Renal pelvis (tissue), 12 donors: ENCODE measurements at places on chromosomes 2 and 18.

GRCh38 chr18:55550471-55550870 is 37.5 kb downstream of the TCF4 start:
- no peak for DNase-seq

GRCh38 chr2:148939271-148939670 is 64.2 kb downstream of the KIF5C start:
- no peak for DNase-seq

- peak; percentile 56 for DNase-seq
Observed at GRCh38 chr2:200703127-200703925, 108.4 kb upstream of the BZW1 start.

- no peak for DNase-seq
Observed at GRCh38 chr2:141579071-141579470, 551.7 kb downstream of the LRP1B start.

- no peak for DNase-seq
Observed at GRCh38 chr18:77263466-77263763, 13.8 kb downstream of the GALR1 start.

GRCh38 chr2:103464831-103465230 is 703.0 kb downstream of the TMEM182 start:
- DNase-seq = no peak

DNA sequence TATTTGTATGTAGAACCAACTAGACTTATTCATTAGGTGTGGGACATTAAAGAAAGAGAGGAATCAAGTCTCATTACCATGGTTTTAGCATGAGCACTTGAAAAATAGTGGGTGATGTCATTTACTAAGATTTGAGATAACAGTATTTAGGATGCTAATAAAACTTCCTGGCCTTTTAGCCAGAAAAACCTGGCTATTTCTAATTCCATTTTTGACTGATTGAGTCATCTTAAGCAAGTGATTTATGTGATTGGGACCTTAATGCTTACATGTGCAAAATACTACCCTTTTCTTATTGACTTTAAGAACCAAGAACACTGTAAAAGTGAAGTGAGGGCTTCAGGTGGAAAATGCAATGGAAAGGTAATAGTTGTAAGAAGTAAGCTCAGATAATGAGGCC is 196.8 kb upstream of the SESTD1 start:
- DNase-seq = no peak

GRCh38 chr2:20471902-20472559 is 25.2 kb downstream of the RHOB start:
- DNase-seq = no peak

DNA sequence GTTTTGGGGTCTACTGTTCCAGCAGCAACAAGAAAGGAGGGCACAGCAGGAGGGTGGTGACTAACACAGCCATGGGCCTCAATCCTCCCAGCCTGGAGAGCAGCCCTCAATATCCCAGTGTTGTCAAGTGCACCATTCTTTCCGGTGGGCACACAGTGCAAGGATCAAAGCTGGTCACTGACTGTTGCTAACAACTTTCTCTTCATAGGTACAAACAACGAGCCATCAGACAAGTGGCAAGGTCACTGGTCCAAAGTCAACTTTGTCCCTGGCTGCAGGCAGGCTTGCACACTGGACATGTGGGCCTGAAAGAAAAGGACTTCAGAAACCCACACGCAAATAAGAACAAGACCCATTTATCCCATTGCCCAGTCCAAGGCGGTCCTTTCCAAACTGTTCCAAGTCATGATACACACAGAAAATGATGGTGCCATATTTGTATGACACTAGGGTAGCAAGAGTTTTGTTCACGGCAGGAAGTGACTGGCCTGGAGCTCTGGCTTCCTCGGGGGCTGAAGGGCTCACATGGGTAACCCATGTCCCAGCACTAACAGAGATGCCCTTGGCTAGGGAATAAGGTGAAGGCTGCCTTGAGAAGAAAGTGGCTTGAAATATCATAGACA is 57.0 kb downstream of the KCTD1 start:
- no peak for DNase-seq

GRCh38 chr18:63979409-63979920 is 9.6 kb downstream of the SERPINB8 start:
- DNase-seq = peak; percentile 75

GRCh38 chr2:50398766-50399056 is 633.2 kb downstream of the NRXN1 start:
- no peak for DNase-seq

GRCh38 chr18:63700501-63700900 is 2.3 kb upstream of the SERPINB11 start:
- DNase-seq = no peak

GRCh38 chr2:28359222-28360057 is 33.2 kb upstream of the FOSL2 start:
- DNase-seq = no peak

DNA sequence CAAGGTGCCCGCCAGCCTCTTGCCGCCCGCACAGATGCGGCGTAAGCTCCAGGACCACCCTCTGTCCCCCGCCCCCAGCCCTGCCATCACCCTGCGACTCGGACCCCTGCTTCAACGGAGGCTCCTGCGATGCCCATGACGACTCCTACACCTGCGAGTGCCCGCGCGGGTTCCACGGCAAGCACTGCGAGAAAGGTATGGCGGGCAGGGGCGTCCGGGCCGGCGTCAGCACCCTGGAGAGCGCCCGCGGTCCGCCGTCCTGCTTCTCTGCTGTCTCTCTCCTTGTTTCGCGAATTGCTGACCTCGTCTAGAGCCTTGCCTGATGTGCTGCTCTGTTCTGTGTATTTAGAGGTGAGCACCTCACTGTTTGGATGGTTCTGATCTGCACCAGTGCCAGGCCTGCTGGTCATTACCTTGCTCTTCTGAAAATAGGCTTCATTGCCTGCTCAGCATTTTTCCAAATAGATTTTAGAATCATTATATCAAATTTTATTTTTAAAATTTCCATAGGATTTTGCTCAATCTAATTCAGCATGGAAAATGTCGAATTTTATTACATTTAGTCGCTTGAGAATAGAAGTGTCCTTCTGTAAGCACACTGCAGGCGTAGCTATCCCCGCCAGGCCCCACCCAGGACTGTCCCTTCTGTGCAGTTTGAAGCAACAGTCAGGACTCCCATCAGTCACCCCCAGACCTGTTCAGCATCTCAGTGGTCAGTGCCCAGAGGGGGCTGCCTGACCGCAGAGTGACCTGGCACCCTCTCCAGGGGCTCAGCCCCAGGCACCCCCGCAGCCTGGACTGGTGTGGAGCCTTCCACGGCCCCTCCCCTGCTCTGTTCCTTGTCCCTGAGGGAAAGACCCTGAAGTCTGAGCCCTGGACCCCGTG is 51.6 kb downstream of the SNED1 start:
- peak; percentile 45 for DNase-seq

GRCh38 chr18:11888726-11889125 is 19.4 kb downstream of the MPPE1 start:
- no peak for DNase-seq

DNA sequence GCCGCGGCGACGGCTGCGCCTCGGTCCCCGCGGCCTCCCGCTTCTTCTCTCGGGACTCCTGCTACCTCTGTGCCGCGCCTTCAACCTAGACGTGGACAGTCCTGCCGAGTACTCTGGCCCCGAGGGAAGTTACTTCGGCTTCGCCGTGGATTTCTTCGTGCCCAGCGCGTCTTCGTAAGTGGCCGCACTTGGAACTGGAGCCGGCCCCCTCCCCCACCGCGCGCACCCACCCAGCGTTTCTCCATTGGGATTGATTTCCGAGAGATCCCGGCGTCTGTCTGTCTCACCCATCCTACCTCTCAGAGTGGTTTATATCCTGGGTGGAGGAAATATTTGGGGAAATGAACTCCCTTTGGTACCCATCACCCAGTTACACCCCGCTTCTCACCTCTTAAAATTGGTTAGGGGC is 498 bp downstream of the ITGAV start:
- DNase-seq = peak; percentile 42

DNA sequence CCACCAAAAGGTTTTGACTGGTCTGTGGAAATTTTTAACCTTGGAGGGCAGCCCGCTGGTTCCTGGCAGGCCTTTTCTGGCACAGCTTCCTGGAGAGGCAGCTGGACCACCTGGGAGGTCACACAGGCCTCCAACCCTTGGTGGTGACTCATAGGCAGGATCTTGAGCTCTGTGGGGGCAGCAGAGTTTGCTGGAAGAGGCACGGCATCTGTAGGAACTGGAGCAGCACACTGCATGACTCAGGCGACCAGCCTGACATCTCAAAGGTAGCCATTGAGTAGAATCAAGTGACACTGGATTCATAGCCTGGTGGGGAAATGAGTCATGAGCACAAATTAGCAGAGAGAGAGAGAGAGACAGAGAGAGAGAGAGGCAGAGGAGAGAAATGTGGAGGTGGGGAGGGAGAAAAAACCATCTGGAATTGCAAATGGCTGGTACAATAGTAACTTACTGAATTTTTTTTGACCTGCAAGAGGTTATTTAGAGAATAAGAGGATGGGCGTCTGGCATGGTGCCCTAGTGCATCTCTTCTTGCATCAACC is 57.4 kb downstream of the TRPM8 start:
- DNase-seq = no peak

DNA sequence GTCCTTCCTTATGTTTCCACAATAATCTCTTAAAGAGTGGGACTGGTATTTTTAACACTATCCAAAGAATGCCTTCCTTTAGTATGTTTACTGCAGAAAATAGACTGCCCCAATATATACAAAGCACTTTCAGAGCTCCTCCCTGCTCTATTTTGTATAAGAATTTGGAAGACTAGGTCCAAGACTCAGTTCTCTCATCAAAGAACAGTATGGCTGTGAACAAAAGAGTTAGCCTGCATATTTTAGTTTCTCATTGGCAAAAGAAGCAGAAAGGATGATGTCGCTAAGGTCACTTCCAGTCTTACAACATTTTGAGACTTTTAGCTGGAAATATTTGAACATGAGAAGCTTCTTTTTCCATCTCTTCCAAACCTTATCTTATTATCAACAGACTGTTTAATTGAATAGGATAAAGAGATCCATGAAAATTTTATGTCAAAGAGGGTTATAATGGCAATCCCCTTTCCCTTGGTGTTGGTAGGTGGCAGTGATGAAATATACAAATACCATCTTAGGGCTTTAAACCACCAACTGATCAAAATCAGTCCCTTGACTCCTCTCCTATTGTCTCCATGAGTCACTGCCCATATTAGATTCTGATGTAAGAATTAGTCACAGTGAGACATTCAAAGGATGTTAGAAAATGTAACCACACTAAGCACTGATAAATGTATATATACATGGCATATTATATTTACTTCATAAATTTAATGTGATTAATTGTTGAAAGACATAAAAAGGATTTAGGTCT is 266.9 kb upstream of the DSEL start:
- no peak for DNase-seq

DNA sequence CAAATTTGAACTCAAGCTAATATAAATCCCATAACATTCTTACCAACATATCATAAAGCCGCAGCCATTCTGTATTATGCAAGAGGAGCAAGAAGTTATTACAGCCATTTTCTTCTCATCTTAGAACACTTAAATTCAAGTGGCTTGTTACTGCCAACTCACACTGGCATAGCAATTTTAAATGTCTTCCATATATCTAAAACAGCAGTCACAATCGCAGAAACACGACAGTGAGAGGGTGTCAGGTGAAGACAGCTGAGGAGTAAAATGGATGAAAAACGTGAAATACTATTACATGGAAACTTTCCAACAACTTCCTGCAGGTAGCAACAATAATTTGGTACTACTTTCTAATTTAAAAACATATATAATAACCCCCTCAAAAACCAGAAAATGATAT is 17.9 kb downstream of the PPP3R1 start:
- DNase-seq = no peak

DNA sequence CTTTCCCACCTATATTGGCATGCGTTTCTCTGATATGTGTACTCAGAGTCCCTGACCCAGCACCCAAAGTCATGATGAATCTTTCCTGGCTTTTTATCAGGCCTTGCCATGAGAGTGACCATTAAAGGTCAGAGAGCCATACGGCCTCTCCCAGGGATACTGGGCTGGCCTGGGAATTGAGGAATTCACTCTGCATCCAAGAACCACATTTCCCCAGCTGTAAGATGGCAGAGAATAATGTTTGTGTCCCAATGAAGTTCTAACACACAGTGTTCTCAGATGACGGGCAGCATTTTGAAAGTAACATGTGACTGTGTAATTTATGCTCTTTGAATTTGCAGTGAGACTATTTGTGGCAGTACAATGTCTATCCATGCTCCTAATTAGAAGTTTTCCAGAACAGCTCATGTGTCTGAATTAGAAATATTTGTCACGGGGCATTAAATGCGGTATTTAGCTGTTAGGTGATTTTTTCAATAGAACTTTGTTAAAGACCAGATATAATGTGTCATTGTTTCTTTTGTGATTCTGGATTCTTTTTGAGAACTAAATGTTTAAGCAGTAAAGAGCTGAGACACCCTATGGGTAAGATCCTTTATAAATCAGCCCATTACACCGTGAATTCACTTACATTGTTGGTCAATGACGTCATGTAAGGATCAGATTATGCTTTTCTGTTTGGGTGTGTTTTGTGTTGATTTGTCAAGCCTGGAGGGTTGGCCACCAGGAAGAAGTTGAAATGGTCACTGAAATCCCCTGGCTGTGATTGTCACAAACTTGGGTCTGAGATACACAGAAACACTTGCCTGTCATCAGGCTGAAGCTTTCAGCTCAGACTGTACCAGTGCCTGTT is 7.3 kb upstream of the SLC3A1 start:
- peak; percentile 48 for DNase-seq

GRCh38 chr2:131093696-131094462 is 619 bp upstream of the FAM168B start:
- DNase-seq = no peak

GRCh38 chr2:39930175-39930917 is 151.3 kb upstream of the THUMPD2 start:
- no peak for DNase-seq

DNA sequence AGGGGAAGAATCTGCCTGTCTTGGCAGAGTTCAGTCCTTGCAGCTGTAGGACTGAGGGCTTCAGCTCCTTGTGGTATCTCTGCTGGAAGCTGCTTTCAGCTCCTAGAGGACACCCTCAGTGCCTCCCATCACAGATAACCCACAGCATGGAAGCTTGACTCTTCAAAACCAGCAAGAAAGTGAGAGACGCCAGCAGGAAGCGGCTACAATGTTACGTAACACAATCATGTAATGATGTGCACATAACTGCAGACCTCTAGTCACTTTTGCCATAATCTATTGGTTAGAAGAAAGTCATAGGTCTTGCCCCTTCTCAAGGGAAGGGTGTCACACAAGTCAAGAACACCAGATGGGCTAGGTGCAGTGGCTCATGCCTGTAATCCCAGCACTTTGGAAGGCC is 69.1 kb upstream of the AFF3 start:
- no peak for DNase-seq

GRCh38 chr2:96527286-96528005 is 9.1 kb upstream of the ARID5A start:
- DNase-seq = no peak

GRCh38 chr2:127063701-127064590 is 43.0 kb downstream of the BIN1 start:
- DNase-seq = no peak

GRCh38 chr18:26652501-26652900 is 104.1 kb upstream of the KCTD1 start:
- DNase-seq = no peak
